CD4-positive, alpha-beta T cell treated with Interleukin-4 for 4 hours (primary cell): ENCODE measurements at places on chromosomes 11 and 22.

DNA sequence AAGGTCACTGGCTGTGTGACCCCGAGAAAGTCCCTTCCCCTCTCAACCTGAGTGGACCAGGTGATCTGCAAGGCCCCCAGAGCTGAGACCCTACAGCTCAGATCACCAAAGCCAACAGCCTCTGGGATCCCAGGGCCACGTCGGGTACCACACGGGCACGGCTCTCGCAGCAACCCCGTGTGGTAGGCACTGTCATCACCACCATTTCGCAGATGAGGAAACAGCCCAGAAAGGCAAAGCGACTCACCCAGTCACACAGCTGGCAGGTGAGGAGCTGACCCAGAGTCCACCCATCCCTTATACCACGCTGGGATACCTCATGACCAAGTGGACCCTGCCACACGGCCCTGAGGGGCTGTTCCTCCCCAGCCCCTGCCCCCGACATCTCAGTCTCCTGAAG lies 2.8 kb downstream of the ATP5MGL start:
- DNase-seq = no peak

- no peak for DNase-seq
Measured at GRCh38 chr11:14267861-14268635, 90.9 kb downstream of the RRAS2 start.

DNA sequence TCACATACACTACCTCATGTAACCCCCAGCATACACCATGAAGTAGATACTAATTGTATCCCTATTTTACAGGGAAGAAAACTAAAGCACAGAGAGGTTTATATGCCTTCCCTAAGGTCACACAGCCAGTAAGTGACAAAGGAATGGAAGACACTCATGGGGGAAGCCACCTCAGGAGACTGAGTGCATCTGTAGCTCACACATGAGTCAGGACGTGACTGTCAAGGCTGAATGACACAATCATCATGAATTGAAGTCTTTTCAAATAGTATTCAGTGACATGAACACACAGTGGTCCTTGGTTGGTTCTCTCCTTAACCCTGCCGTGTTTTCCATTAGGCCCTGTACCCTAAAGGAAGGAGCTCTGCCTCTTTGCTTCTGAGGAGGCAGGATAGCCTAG lies 463.0 kb downstream of the NTM start:
- no peak for DNase-seq

DNA sequence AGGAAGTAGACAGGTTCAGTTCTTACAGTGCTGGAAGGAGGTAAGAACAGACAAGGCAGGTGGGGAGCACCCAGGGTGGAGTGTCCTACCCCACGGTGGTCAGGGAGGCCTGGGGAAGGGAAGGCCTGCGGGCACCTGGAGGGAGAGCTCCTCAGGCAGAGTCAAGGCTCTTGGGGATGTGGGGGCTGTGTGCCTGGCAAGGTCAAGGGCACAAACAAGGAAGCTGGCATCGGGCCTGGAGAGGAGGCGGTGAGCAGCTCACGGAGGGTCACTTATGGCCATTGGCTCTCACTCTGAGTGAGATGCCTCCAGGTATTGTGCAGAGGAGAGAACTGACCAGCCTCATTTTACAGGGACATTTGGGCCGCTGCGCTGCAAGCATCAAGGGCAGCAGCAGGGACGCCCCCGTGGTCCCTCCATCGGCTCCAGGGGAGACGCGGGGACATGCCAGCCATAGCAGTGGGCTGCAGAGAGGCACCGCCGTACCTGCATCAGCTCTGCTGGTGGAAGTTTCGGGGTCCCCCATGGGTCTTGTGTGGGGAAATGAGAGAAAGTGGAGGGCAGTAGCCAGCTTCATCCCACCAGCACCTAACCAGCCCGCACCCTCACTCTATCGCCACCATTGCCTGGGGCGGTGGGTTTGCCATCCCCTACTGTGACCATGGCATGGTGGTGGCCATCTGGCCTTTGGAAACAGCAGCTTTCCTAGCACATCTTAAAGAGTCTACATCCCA lies 37.5 kb upstream of the RTL6 start:
- DNase-seq = no peak

- DNase-seq = no peak
Measured at GRCh38 chr11:14969901-14970323, 2.2 kb downstream of the CALCA start.
